Hypothalamus (tissue), 51 donors: ENCODE measurements at places on chromosomes 2 and 18.

- DNase-seq = no peak
Observed at GRCh38 chr2:37342591-37343220, 1.7 kb upstream of the QPCT start.

- no peak for DNase-seq
Observed at GRCh38 chr2:58871469-58872142, 630.5 kb upstream of the FANCL start.

DNA sequence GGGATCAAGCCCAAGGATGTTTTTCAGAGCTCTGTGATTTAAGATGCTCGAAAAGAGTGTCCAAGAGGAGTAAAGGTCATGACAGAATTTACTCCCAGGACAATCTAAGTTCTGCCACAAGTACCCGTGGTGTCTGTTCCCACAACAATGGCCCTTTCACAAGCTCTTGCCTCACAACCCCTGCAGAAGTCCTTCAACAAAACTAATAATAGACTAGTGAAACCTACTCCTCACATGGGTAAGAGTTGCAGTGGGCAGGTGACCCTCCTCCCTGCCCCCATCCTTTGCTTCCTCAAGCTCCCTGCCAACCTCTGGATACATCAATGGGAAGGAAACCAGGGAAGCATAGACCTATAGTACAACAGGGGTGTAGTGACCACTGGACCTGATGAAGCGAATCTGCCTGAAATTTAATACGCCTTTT, 34.9 kb downstream of the PTCD3 start:
- DNase-seq = no peak

DNA sequence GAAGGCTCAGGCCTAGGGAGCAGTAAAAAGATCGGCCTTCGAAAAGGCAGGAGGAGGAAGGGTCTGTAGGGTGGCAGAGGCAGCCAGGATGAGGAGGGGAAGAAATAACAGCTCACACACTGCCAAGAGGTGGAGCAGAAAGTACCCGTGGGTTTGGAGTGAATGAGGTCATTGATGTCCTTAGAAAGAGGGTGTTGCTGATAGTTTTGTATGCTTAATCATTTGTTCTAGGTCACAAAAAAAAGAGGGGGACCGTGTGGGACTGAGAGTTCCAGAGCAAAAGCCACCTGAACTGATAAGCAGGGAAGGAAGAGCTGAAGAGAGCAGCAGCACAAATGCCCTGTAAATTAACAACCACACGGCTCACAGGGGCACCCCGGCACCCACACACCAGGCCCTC, 140.4 kb downstream of the FAM161A start:
- no peak for DNase-seq

DNA sequence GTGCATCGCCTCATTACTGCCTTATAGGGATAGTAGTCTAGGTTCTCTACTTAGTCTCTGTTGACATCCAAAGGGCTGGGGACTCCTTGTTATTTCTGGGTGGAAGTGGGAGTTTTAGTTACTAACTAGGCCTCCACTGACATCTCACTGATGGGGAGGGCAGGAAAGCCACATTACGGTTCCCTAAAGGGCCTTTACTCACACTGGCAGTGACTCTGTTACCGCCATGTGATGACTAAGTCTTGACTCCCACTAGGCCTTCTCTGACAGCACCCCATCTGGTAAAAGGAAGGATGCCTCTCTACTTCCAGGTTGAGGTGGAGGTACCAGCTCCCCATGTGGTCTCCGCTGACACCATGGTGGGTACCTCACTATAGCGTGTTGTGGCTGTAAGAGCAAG, 14.0 kb upstream of the BCL2L11 start:
- no peak for DNase-seq

DNA sequence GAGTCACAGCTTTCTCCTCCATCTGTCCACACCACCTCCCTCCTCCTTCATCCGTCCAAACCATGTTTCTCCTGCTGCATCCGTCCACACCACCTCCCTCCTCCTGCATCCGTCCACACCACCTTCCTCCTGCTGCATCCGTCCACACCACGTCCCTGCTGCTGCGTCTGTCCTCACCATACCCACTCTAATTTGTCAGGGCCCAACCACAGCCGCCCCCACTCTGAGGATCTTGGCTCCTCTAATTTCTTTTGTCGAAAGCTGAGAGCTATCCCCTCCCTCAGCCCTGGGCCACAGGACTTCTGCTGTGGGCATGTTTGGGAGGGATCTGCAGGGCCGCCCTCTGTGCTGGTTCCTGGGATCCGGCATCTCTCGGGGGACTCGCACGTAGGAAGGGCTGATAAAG, 67.4 kb downstream of the TPO start:
- DNase-seq = no peak

DNA sequence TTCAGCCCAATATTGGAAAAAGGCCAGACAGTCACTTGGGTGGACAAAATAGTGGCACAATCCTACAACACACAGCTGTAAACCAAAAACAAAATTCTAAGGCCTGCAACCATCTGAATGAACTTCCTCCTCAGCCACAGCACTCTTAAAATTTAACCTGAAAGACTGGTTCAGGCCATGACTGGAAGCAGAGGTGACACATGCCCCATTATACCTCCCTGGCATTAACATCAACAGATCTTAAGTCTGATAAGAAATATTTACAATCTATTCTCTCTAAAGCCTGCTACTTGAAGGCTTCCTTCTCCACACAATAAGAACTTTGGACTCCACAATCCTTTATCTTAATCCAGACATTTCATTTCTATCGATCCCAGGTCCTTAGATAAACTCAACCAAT, 192.4 kb upstream of the LRP1B start:
- DNase-seq = no peak
